Peyer's patch (tissue), 4 donors: ENCODE measurements at places on chromosomes 11 and 22. TPM values are rescaled to one million over a fixed set of nuclear protein-coding genes. Genes with fewer than 3 reads are reported as not detected.

- H3K27ac ChIP-seq: no peak overlapping the region
- H3K27me3 ChIP-seq: no peaks in the 10 kb centered on the region
- H3K4me1 ChIP-seq: no peaks in the 10 kb centered on the region
- H3K4me3 ChIP-seq: no peak overlapping the region
- no peaks in the 10 kb centered on the region for H3K36me3 ChIP-seq
These were observed 5.1 kb upstream of the KRTAP5-9 start for GRCh38 chr11:71542879-71543777.

DNA sequence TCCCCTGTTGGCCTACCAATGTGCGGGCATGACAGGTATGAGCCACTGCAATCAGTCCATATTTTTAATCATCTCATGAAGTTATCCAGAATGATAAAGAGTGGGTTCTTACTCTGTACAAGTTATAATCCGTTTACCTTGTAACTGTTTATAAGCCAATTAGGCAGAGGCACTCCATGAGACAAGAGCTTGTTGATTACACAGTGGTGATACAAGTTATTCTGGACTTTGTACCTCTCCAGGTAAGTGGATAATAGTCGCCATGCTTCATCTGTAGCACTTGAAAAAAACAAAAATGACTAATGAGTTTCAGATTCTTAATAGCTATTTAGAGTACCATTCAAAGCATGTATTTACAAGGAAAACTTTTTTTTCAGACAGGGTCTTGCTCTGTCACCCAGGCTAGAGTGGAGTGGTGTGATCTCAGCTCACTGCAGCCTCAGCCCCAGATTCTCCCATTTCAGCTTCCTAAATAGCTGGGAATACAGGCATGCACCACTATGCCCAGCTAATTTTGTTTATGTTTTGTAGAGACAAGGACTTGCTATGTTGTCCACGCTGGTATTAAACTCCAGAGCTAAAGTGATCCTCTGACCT lies 17.7 kb upstream of the FNBP4 start:
- H3K27me3 ChIP-seq: no peaks in the 10 kb centered on the region
- DNase-seq: no peak
- H3K4me3 ChIP-seq: no peak overlapping the region
- H3K4me1 ChIP-seq: no peaks in the 10 kb centered on the region

DNA sequence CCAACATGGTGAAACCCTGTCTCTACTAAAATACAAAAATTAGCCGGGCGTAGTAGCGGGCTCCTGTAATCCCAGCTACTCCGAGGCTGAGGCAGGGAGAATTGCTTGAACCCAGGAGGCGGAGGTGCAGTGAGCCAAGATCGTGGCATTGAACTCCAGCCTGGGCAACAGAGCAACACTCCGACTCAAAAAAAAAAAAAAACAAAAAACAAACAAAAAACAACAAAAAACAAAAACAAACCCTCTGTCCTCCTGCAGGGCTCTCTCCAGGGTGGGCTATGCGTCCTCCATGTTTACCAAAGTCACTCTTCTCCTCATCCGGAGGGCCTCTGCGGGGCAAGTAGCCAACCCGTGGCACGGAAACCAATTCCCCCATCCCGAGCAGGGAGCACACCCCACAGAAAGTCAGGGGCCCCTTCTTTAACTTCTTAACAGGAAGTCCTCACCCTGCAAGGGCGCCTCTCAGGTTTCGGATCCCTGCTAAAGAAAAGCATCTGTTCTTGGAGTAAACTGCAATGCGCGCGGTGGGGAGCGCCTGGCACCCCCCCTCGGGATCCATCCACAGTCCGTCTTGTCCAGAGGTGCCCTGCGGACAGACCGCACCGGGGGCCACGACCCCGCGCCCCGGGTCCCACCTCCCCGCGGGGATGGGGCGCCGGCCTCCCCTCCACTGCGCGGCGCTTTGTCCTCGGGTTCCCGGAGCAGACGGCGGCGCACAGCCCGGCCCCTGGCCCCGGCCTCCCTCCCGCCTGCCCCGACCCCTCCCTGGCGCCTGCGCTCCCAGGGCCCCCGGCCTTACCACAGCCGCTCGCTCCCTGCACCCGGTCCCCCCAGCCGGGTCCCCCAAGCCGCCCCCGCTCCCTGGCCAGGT lies 712 bp downstream of the CERK start:
- H3K27me3 ChIP-seq: no peaks in the 10 kb centered on the region
- peak; percentile 69 for DNase-seq
- peaks cover 38% of the 10 kb centered on the region for H3K4me1 ChIP-seq
- no peaks in the 10 kb centered on the region for H3K36me3 ChIP-seq
- H3K27ac ChIP-seq: peak overlapping the region; percentile 99
- H3K4me3 ChIP-seq: peak overlapping the region; percentile 89

GRCh38 chr11:134524896-134525845 lies 113.1 kb upstream of the B3GAT1 start:
- DNase-seq: peak; percentile 7
- H3K27ac ChIP-seq: no peak overlapping the region
- H3K4me1 ChIP-seq: no peaks in the 10 kb centered on the region
- H3K4me3 ChIP-seq: no peak overlapping the region
- H3K27me3 ChIP-seq: no peaks in the 10 kb centered on the region
- no peaks in the 10 kb centered on the region for H3K36me3 ChIP-seq

DNA sequence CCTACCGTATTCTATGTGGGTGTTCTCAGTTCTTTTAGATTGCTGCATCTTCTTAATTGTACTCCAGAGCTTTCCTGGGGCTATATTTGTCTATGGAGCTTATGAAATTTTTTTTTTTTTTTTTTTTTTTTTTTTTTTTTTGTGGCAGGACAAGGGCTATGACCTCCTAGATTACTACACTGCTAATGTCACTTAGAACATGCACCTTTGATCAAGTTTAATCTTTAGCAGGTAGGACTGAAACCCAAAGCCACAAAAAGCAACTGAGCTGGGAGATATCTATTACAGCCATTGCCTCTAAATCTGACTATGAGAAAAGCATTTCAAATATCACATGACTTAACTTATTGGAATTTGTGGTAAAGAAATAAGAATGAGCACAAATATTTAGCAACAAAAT lies 21.7 kb upstream of the ABTB2 start:
- DNase-seq: no peak
- H3K27ac ChIP-seq: no peak overlapping the region
- H3K27me3 ChIP-seq: no peaks in the 10 kb centered on the region
- no peak overlapping the region for H3K4me3 ChIP-seq

DNA sequence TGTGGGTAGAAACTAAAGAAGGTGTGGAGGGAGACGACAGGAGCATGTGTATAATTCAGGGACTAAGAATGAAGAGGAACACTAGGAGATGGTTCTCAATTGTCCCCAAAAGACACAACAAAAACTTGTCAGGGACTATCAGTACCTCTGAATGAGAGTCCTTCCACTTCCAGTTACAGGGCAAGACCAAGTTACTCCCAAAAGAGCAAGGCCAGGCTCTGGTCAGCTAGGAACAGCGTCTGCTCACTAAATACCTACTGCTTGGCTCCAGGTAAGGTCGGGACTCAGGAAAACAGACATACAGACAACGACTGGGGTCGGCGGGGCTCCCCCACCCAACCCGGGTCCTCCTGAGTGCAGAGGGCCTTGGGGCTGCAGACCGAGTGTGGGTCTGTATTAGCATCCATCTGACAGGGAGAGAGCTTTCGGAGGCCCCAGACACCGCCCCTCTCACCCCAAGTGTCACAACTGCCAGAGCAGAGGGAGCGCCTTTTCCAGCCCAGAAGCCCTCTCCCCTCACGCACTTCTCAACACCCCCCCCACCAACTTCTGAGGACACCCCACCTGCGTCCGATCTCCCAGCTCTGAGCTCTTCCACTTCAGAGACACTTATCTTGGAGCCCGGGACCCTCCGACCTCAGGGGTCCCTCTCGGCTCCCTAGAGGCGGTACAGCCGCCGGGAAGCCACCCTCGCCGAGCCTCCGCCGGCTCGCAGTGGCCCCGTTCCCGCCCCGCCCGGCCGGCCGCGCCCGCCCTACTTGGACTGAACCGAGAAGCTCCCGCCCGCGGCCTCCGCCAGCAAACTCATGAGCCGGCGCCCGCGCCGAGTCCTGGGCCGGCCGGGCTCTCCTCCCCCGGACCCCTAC lies 522 bp downstream of the RHOG start:
- H3K36me3 ChIP-seq: no peaks in the 10 kb centered on the region
- H3K4me3 ChIP-seq: peak overlapping the region; percentile 63
- no peaks in the 10 kb centered on the region for H3K4me1 ChIP-seq
- no peaks in the 10 kb centered on the region for H3K27me3 ChIP-seq
- DNase-seq: peak; percentile 90

GRCh38 chr11:106424111-106424510 lies 346.6 kb downstream of the AASDHPPT start:
- H3K4me3 ChIP-seq: no peak overlapping the region
- no peak overlapping the region for H3K27ac ChIP-seq
- no peaks in the 10 kb centered on the region for H3K27me3 ChIP-seq
- H3K36me3 ChIP-seq: no peaks in the 10 kb centered on the region
- no peaks in the 10 kb centered on the region for H3K4me1 ChIP-seq
- DNase-seq: no peak

The OR4C45 gene
- not detected for total RNA-seq

The APOC3 gene
- total RNA-seq: 276 TPM

The TRIM49 gene
- total RNA-seq: not detected

The SLC22A12 gene
- total RNA-seq: not detected
